ENCODE measurements at places on chromosomes 6 and 20.

- DNase-seq: no peak
Observed at GRCh38 chr6:167919349-167919748, 78.1 kb upstream of the KIF25 start.

DNA sequence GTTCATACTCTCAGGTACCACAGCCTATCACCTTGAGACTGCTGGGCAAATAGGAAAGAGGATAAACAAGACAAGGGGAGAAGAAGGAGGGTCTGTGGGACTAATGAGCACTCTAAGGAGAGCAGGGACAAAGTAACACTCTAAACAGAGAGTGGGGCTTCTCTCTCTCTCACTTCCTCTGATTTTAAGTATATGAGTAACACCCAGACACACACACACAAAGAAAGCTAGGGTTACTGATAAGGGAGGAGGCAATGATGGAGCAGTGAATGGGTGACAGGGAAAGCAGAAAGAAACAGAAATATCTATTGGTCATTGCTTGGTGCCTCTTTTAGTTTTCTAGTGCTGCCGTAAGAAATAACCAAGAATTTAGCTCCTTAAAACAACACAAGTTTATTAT is 96.2 kb upstream of the RNF217 start:
- DNase-seq: no peak

- no peak for DNase-seq
Observed at GRCh38 chr20:5767493-5768098, 17.4 kb downstream of the SHLD1 start.

- DNase-seq: no peak
Observed at GRCh38 chr20:9141070-9141469, 72.2 kb downstream of the PLCB4 start.

GRCh38 chr6:53635322-53635721 is 30.2 kb downstream of the KLHL31 start:
- DNase-seq: no peak

GRCh38 chr20:59346061-59346460 is 45.6 kb downstream of the EDN3 start:
- DNase-seq: no peak

DNA sequence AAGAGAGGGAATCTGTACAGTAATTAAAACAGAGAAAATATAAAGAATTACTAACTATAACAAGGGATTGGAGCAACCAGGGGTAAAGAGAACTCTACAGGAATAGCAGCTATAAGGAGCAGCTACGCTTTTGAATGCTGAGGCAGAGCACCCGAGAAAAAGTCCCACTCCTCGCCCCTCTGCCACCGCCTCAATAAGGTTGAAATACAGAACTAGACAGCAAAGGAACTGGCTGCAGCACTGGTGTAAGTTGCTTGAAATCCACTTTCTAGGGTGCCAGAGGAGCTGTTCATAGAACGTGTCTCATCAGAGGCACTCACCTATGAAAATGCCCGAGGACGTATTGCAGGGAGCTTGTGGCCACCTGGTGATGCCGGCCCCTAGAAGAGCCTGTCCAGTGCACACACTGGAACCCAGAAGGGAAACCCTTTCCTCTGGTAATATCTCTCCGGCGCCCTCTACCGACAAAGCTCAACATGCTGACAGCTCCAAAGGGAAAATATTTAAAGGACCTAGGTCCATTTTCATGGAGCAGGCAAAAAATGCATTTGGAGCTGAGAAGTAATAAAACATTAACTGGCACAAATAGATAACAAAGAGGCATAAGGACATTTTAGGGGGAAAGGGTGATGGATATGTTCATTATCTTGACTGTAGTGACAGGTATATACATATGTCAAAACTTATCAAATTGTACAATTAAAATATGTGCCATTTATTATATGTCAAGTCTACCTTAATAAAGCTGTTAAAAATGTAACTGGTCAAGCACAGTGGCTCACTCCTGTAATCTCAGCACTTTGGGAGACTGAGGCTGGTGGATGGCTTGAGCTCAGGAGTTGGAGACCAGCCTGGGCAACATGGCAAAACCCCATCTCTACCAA is 137.4 kb upstream of the HDAC2 start:
- DNase-seq: peak; percentile 3

- no peak for DNase-seq
Observed at GRCh38 chr6:28632326-28632851, 106.7 kb downstream of the GPX5 start.

GRCh38 chr20:52614051-52614863 is 357.9 kb upstream of the TSHZ2 start:
- DNase-seq: no peak

GRCh38 chr6:96889146-96889545 is 8.5 kb downstream of the NDUFAF4 start:
- no peak for DNase-seq

- no peak for DNase-seq
Observed at GRCh38 chr6:45592991-45593390, 215.3 kb upstream of the SUPT3H start.

DNA sequence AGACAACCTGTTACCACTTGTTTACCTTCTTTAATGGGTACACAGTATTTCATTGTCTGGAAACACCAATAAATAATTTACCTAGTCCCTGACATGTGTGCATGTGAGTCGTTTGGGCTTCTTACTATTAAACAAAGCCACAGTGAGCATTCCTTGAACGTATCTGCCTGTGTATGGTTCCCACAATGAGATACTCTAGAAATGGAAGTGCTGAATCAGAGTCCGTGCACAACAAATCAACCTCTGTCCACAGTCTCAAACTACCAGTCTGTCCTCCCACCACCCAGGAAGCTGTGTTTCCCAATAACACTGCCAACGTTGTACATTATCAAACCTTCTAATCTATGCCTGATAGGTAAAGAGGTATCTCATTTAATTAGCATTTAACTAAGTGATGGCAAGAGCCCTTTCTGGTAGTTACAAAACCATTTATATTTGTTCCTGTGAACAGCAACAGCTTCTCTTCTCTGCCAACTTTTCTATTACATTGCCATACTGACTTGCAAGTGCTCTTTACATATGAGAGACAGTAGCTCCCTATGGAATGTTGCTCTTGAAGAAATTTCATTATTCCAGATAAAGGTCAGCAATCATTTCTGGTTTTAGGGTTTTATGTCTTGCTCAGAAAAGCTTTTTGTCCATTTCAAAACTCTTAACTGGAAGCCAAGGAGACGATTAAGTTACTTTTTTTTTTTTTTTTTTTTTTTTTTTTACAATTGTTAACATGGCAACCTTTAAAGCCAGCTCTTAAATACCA is 14.7 kb downstream of the JAG1 start:
- no peak for DNase-seq

DNA sequence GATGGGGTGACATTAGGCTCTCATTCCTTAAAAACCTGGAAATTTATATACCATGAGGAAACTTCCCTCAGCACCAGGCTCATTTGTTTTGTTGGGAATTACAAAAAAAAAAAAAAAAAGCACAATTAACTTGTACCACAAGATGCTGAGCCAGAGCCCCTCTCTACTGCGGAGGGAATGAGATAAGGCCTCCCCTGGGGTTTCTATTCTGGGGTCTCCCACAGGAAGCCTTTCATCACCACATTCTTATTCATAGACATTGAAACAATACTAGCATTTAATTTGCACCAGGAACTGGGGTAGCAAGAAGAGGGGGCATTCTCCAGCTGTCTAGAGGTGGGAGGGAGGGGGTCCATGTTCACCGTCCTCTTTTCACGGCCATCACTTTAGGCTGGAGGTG is 23.0 kb upstream of the RPS6KA2 start:
- no peak for DNase-seq

GRCh38 chr6:35146453-35146852 is 5.3 kb upstream of the TCP11 start:
- DNase-seq: peak; percentile 20

- DNase-seq: peak; percentile 5
Observed at GRCh38 chr6:168865-169455, 123.3 kb upstream of the DUSP22 start.
